ENCODE measurements at places on chromosomes 7 and 10.

GRCh38 chr7:23044581-23044980 is 30.7 kb upstream of the HYCC1 start:
- DNase-seq, result no peak

DNA sequence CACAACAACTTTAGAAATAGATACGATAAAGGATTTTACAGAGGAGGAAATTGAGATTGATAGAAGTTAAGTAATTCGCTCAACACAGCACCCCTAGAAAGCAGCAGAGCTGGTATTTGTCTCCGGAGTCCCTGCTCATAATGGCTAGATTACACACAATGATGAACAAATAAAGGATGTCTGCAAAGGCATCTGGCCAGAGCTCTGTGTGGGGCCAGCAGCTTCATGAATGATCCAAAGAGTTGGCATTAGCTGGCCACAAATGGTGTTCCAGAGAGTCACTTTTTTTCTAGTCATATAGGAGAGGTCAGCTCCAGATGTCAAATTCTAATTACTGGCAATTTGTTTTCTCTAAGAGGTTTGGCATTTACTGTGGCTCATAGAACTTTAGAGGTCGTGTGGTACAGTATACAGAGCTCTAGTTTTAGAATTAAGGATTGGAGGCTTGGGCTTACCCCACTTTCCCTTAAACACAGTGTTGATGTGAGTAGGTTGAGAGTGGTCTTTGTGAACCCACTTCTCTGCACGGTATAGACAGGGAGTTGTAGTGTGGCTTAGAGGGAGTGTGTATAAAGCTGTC is 186.2 kb downstream of the BICC1 start:
- DNase-seq, result no peak

DNA sequence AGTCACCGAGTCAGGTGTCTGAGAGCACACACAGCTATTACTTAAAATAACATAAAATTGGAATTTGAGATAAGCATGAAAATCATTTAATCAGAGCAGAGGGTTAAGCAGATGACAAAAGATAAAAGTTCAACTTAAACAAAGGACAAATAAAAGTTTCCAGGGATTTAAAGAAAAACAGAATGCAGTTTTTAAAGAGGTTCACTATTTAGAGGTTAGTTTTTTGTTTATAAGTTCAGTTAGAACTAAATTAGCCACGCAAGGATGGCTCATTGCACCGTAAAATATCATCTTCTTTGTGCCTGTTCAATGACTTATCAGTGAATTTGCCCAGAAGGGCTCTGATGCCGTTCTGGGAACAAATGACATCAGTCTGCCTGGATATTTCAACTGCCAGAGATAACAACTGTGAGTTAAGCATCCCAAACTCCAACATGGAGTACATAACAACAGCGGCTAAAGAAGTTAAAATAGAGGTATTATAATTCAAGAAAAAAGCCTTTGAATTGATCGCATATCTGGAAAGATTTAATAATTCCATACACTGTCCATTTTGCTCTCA is 107.8 kb downstream of the ANK3 start:
- DNase-seq, result no peak

DNA sequence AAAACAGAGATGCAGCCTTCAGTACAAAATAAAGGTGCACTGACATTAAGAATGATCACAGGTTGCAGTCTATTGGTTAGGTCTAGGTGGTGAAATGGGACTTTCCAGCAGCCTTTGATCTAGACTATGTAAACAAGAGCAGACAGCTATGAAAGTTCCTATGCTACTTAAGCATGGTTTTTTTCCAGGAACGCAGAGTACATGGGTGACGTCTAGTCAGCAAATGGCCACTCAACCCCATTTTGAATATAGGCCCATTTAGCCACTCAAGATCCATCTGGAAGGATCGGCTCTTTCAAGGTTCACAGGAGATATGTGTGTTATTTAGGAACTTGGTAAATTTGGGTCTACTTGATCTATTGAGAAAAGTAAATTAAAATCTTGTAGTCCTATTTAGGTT is 1424.6 kb upstream of the LRRTM3 start:
- DNase-seq, result no peak

GRCh38 chr10:4316161-4316810 is 509.7 kb upstream of the AKR1E2 start:
- DNase-seq, result no peak

DNA sequence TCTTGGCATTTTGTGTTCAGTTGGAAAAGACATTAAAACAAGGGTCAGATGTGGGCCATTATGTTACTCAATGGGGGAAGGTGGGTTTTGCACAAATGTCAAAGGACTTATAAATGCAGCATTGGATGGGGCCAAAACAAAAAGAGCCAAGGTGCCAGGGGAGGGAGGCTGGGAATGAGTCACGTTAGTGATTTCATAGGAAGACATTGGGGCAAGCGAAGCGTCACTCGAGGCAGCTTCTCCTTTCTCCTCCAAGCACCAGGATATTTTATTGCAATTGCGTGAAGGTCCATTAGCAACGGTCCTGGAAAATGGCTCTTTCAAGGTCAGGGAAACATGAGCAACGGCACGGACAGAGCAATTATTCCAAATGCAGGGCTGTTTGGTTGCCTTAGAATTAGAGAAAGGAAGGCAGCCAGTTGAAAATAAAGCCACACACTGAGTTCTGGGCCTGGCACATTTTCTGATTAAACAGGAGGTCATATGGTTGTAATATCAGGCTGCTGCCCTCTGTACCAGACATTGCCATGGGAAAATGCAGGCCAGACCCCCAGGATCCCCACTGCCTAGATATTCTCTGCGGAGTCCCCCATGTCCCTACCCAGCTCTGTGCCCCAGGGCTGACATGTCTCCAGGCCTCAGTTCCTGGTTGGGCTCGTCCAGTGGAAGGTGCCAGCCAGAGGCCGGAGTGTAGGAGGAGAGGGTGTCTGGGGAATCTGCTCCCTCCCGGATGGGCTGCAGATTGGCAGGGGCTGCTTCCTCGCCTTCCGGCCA is 63.3 kb upstream of the NANOS1 start:
- DNase-seq, result no peak

DNA sequence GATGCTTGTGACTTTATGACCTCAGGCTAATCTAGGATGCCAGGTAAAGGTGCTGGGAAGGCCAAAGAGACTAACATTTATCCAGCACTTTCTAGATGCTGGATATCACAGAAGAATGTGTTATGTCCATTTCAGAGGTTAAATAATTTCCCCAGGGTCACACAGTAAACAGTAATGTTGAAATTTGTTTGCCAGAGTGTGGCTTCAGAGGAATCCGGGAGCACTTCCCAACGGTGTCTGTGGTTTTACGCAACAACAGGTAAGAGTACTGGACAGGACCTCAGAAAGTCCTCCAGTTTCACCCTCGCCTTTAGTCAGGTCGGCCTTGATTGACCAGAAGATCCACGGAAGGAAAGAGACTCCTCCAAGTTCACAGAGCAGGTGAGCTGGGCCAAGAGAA is 1.7 kb downstream of the SHTN1 start:
- DNase-seq, result no peak

- no peak for DNase-seq
Observed at GRCh38 chr7:154836021-154836448, 166.9 kb downstream of the PAXIP1 start.

GRCh38 chr7:107150375-107151073 is 18.3 kb upstream of the HBP1 start:
- peak; percentile 78 for DNase-seq

GRCh38 chr10:107474650-107475049 is 310.1 kb upstream of the SORCS1 start:
- no peak for DNase-seq

All from stimulated activated CD8-positive, alpha-beta memory T cell treated with anti-CD3 and anti-CD28 coated beads, Interleukin-4, amount 100 ng/mL, for 4 hours (primary cell).